Activated T-cell treated with anti-CD3 and anti-CD28 coated beads, Interleukin-2, amount 50 U/mL, for 24 hours (primary cell): ENCODE measurements at places on chromosomes 5 and 9.
A peak's percentile ranks its signal among the peaks of the same experiment; 100 is the strongest.

DNA sequence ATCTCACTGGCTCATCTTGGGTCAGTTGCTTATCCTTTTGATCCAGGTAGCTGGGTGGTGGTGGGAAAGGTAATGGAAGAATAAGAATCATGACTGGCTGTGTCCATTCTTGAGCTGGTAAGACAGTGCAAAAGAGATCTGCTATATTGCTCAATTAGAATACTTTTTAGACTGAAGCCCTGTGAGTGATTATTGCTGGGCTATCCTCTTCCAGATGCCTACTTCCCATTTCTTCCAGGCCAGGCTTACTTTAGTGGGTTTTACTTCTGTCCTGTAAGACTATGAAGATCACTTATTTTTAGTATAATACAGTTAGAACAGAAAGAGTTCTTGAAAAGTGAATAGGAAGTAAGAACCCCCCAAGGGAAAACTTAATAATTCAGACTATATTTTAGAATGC, 7.2 kb downstream of the MARCHF6 start:
- DNase-seq: no peak

DNA sequence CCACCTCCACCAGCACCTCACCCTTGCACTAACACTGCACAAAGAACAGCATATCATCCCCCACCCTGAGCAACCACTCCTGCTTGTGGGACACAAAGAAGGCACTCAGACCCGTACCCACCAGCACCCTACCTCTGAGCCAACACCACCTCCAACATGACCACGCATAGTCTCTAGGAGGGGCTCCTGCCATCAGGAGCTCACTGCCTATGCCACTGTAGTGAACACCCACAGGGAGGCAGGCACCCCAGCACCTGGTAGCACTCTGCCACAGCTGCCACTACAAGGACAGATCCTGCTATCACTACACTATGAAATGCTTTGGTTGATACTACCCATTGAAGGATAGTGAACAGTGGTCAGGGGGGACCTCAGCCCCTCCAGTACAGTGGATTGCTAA, 395.6 kb upstream of the GRAMD2B start:
- no peak for DNase-seq

DNA sequence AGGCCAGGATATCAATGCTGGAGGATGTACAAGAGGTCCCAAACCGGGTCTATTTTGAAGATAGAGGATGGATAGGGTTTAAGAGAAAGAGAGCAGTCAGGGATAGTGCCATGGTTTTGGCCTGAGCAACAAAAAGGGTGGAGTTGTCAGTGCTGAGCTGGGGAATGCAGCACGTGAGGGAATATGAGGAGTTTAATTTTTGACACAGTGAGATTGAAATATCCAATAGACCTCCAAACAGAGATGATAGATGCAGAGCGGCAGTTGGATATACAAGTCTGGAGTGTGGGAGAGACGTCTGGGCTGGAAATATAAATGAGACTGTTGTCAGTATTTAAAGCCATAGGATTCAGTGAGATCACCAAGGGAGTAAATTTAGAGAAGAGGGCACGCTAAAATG, 136.7 kb upstream of the EFNA5 start:
- no peak for DNase-seq

DNA sequence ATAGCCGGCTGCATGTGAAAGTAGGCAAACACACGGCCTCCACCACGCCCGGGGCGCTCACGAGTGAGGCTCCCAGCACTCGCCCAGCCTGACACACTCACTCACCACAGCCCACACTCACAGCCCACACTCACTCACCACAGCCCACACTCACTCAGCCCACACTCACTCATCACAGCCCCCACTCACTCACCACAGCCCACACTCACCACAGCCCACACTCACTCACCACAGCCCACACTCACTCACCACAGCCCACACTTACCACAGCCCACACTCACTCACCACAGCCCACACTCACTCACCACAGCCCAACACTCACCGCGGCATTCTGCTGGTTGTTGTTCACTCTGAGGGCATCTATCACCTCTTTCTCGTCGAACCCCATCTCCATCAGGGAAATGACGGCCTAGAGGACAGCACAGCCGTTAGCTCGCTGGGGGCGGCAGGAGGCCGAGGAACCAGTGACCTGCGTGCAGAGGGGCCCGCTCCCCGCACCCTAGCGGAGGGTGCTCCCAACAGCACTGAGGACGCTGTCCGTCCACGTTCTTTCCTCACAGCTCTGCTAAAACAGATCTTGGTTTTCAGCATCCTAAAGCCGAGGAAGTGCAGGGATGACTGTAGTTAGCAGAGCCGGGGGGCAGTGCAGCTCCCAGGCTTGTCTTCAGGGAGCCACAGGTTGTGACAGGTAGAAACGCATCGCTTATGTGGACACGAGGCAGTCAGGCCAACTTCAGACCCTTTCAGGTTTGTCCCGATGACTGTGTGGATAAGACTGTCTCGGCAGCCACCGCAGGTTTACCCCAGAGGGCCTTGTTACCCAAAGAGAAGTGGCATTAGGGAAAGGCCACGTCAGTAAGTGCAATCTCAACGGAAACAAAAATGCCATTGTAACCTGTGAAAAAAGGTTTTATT, 21.6 kb downstream of the UBAC1 start:
- DNase-seq: peak; percentile 75

DNA sequence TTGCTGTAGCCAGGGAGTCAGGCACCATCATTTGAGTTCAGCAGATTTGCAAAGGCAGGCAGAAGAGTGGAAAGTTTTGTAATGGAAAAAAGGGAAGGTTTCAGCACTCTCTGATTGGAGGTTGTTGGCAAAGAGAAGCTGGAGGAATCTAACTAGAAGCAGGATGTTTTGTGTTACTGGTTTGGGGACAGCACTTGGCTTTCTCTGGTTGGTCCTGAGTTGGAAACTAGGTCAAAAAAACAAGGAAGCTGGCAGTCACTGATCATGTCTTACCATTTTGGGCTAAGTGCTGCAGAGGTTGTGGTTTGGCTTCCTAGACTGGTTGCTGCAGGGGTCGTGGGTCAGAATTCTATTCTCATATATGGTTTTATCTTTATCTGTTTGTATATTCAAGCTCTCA, 189.8 kb downstream of the DRD1 start:
- DNase-seq: no peak

- no peak for DNase-seq
These were observed 1178.6 kb upstream of the CDH10 start for GRCh38 chr5:25823330-25823873.

GRCh38 chr5:176827736-176828414, 17.5 kb downstream of the UNC5A start:
- no peak for DNase-seq

DNA sequence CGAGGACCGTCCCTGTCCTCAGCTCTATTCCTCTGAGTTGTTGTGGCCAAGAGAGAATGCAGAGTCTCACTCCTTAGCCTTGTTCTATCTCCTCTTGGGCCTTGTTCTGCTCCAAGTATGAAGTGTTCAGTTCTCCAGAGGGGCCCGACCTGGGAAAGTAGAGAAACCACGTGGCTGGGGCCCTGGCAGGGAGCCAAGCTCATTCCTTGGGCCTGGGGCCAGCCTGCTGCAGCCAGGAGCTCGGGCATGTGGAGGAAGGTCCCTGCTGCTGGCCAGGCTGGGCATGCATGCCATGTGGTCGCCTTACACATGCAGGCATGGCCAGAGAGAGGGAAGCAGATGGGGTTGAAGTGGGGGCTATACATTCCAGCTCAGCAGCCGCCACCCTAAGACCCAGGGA, 60.7 kb downstream of the COL27A1 start:
- DNase-seq: no peak

DNA sequence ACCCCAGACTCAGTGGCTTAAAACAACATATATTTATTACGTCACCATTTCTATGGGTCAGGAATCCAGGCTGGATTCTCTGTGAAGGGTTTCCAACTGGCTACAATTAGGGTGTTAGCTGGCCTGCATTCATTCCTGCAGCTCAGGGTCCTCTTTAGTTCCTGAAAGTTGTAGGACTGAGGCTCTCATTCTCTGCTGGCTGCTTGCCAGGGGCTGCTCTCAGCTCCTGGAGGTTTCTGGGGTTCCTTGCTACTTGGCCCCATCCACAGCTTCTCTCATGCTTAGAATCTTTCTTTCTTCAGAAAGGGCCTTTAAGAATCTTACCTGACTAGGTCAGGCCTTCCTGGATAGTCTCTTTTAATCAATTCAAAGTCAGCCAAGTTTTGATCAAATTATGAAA, 424.6 kb downstream of the GADD45G start:
- no peak for DNase-seq

GRCh38 chr5:59241119-59241518, 652.4 kb downstream of the PDE4D start:
- no peak for DNase-seq

DNA sequence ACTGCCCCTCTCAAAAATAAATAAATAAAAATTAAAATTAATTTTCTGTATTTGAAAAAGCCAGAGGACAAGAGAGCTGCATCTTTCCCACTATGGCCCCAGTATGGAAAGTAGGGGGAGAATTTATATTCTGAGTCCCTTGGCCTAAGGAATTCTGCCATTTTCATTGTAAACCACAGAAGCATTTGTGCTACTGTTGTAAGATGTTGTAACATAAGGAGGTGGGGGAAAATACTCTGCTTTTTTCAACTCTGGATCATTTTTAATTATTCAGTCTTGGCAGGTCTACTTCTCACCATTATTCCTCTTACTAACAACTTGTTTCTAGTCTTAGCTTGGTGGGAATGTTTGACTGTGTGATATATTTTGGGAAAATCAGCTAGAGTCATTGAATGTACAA, 52.3 kb upstream of the APC start:
- no peak for DNase-seq

GRCh38 chr5:166722939-166723338, 1568.5 kb upstream of the WWC1 start:
- no peak for DNase-seq

GRCh38 chr5:28523888-28524635, 1485.7 kb upstream of the CDH9 start:
- no peak for DNase-seq

- no peak for DNase-seq
These were observed 291.2 kb downstream of the IRX1 start for GRCh38 chr5:3886524-3887451.

DNA sequence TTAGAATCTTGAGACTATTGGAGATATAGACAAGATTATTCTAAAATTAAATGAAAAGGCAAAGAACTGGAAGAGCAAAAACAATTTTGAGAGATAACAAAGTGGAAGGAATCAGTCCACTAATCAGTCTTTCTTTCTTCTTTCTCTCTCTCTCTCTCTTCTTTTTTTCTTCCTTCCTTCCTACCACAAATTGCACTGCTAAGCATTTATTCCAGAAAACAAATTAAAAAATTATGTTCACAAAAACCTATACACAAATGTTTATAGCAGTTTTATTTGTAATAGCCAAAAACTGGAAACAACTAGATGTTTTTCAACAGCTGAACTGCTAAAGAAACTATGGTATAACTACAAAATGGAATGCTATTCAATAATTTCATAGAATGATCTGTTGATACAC, 291.9 kb upstream of the FTMT start:
- DNase-seq: no peak

DNA sequence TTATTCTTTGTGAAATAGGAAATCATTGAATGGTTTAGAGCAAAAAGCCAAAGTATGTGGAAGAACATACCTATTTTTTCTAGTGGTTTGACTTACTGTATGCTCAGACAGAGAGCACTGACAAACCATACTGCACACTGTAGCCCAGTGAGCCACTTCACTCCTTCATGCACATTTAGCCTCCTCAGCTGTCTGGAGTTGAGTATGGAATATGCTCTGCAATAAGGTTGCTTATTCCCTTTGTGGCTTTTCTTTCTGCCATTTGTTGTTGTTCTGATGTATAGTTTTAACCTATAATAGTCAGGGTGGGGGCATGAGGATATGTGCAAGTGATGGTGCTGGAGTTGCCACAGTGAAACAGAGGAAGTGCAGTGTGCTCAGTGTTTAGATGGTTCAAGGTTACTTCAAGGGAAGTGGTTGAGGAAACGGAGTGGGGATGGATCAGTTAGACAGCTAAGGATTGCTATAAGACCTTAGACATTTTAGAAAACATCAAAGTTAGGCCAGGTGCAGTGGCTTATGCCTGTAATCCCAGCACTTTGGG, 100.7 kb downstream of the CDC42SE2 start:
- DNase-seq: no peak

GRCh38 chr9:750249-750967, 91.1 kb upstream of the DMRT1 start:
- DNase-seq: no peak

GRCh38 chr9:127005770-127006314, 91.3 kb downstream of the RALGPS1 start:
- DNase-seq: no peak

DNA sequence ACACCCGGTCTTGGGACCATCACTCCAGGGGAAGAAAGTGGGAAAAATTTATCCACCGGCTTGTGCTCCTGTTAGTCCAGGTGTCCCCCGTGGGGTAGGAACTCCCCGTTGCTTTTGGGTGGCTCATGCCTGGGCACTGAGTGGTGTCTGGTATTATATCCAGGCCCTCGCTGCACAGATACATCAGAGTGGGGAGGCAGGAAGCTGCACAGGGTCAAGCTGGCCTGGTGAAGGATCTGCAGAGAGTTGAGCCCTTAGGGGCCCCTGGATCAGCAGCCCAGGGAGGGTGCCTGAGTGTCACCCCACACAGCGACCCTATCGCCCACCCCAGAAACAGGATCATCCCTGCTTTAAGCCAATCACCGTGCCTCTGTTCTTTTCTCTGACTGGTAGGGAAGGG, 24.4 kb upstream of the COL5A1 start:
- DNase-seq: no peak

DNA sequence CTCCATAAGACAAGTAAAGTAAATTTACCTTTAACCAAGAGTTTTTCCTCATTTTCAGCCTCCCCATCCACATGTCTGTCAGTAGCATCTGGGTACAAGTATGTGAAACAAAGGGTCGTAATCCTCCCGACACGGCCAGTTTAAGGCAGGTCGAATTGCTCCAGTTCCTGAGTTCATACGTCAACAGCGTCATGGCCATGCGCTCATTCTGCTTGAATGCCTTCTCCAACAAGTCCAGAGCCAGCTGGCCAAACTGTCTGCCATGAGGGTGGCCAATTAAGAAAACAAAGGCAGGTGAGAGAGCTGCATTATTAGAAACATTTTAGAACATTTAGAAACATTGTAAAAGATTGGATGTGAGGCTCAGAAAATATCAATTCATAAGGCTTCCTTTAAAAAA, 87.5 kb downstream of the TRPM6 start:
- no peak for DNase-seq

- no peak for DNase-seq
These were observed 9.2 kb downstream of the LIFR start for GRCh38 chr5:38547257-38547656.

GRCh38 chr9:89446261-89446960, 51.5 kb downstream of the SEMA4D start:
- no peak for DNase-seq

DNA sequence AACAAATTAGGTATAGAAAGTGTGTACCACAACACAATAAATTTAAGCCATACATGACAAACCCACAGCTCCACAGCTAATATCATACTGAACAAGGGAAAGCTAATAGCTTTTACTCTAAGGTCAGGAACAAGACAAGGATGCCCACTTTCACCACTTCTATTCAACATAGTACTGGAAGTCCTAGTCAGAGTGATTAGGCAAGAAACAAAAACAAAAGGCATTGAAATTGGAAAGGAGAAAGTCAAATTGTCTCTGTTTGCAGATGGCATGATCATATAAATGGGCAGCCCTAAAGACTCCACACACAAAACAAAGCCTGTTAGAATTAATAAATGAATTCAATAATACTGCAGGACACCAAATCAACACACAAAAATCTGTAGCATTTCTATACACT, 548.8 kb downstream of the CTNND2 start:
- DNase-seq: no peak
